ENCODE measurements at places on chromosomes 16 and 17.

DNA sequence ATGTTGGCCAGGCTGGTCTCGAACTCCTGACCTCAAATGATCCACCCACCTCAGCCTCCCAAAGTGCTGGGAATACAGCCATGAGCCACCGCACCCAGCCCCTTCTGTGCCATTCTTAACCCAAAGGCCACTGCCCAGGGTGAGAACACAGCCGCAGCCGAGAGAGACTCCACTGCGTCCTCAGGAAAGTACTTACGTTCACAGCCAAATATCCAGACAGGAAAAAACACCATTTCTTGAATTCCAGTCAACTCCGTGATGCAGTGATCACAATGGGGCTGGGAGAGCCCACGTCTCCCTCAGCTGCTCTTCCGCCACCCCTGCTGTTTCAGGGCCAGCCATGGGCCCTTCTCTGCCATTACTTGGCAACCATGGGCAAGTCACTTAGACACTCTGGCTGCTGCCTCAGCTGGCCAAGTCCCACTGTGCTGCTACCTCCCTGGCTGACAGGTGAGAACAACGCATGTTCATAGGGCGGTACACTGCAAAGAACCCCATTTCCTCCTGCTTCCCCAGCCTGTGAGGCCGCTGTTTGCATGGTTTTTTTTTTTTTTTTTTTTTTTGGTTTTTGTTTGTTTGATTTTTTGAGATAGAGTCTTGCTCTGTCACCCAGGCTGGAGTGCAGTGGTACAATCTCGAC, 4.3 kb downstream of the CDIP1 start:
- peak; percentile 25 for DNase-seq

- DNase-seq: no peak
Observed at GRCh38 chr17:67459985-67460384, 82.9 kb downstream of the PITPNC1 start.

DNA sequence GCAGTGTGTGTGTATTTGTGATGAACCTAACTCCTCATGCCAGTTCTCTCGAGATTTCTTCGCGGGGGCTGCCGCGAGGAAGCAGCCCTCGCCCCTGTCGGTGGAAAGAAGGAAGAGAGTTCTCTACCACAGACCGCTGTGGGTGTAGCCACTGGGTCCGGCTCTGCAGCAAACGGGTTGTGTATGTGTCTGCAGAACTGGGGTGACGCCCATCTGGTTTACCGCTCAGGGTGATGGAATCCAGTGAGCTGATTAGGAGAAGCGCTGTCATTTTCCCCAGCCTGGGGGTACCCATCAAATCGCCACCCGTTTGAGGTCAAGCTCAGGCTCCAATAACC, 7.7 kb downstream of the CORO6 start:
- peak; percentile 59 for DNase-seq

DNA sequence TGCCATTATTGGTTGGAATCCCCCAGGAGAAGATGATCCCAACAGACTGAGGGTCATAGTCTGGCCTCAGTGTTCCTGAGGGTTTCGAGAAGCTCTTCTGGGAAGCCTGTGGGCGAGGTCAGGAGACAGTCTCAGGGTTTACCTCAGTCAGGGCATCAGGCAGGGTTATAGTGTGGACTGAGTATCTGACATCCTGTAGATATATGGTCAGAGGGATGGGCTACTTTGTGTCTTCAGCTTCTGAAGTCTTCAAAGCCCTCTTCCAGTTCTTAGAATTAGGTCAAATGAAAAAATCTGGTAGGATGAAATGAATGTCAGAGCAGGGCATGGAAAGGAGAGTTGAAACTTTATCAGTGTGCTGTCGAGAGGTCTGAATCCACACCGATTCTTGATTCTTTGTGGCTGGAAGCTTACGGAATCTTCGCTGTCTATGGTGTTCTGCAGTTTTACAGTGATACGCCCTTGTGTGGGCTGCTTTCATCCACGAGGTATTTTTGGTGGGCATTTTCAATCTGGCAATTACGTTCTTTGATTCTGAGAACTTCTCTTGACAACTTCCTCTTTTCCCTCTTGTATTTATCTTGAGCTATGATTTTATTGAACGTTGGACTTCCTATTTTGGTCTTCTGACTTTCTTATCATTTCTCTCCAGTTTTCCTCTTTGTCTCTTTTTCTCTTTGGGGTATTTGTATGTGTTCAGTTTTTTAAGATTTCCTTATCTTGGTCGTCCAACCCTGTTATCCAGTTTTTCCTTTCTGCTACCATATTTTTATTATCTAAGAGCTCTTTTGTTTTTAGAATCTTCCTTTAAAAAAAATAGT, 30.4 kb downstream of the BPTF start:
- no peak for DNase-seq

DNA sequence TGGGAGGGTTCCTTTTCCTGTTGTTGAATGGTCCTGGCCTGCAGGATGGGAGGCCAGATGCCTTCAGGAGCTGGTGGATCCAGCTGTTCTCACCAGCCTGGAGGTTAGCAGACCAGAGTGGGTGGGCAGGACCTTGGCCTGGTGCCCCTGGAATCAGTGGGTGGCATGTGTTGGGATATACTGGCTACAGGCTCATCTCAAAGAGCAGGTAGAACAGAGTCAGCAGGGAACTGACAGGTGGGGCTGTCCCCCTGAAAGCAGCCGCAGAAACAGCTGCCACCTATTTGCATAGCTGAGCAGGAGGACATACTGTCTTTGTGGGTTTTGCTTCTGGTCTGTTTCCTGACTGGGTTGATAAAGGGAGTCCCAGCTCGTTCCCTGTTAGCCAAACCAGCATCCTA, 144.1 kb downstream of the RAB11FIP4 start:
- no peak for DNase-seq

GRCh38 chr16:56657555-56658326, at the start of gene MT1F:
Gene MT1F, plus strand, starts transcription at chr16:56657959. Its CDS starts 100 bp downstream, at chr16:56658059.
- peak; percentile 60 for DNase-seq

DNA sequence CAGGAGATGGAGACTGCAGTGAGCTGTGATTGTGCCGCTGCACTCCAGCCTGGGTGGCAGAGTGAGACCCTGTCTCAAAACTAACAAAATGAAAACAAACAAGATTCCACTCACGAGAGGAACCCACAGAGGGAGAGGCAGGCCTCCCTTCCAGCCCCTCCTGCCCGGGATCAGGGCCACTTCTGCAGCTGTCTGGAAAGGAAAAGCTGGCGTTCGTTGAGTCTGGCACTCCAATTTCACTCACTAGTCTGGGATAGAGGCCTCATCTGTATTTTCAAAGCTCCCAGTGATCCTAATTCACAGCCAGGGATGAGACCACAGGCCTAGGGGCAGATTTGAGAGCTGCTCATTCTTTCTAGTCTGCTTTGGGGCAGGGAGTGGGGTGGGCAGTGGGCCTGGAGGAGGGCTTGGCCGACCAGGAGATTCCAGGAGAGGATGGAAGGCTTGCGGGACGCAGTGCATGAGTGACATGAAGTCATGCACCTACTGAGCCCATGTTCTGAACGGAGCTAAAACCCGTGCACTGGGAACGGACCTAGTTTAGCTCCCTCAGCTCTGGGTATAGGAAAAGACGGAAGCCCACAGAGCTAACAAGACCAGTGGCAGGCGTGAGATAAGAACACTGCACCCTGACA, 54.0 kb downstream of the COTL1 start:
- DNase-seq: no peak

DNA sequence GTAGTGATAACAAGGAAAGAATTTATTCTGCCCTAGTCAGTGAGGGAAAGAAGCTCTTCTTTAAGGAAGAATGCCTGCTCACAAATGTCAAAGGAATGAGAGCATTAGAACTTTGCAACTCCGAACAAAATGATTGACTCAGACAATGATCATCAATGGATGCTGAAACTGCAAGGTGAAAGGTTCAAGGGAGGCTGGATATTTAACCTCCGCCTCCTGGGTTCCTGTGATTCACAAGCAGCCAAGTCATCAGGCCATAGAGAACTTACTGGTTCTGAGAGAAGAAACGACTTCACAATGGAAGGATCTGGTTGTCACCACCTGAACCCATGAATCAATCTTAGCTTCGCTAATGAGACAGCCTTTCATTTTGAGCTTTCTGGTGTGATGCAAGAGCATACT, 16.0 kb upstream of the SCNN1B start:
- no peak for DNase-seq

DNA sequence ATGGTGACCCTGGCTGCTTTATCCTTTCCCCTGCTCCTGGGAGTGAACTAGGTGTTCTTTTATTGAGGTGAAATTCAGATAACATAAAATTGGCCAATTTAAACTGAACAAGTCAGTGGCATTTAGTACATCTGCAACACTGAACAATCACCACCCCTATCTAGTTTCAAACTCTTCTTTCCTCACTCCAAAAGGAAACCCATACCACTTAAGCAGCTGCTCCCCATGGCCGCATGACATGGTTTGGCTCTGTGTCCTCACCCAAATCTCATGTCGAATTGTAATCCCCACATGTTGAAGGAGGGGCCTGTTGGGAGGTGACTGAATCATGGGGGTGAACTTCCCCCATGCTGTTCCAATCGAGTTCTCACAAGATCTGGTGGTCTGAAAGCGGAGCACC, 154.1 kb downstream of the STX8 start:
- DNase-seq: no peak

DNA sequence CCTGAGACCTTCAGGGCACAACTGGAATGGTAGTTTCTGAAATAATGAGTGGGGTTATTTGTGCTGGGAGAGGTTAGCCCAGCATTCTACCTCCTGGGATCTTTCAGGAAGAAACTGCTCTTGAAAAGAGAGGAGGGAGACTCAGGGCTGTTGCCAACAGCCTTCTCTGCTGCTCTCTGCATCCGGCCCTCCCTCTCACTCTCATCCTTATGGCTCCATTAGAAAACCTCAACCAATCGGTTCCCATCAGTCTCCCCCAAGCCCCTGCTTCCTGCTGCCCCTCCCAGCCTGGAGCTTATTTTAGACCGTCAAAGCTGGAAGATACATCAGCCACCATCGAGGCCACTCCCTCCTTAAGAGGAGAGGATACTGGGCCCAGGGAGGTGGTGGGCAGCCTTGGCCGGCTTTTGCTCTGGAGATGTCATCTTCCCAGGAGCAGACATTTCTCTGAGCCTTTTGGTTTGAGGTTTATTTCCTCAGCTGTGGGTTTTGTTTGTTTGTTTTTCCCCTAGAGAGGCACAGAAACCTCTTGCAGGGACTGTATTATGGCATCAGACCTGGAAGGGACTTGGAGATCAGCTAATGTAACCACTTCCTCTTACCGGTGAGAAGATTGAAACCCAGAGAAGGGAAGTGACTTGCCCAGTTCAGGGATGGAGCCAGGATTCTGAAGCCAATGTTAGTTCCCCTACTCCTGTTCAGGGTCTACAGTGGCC, 2.7 kb downstream of the MPRIP start:
- no peak for DNase-seq

DNA sequence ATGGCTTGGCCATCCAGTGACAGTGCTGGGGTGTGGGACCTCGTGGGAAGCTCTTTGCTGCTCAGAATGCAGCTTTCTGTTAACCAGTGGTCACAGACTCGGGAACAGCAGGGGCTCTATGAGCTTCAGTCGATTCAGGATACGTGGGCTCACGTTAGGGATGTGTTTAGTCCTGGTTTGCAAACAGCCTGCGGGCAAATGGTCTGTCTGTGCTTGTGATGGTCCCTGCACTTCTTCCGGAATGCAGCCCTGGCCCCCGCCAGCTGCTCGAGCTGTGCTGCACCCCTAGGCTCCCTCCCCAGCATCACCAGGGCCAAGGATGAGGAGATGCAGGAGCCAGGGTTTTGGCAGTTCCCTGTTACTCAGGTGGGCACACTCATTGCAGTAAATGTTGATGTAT, 172.8 kb upstream of the CHMP6 start:
- no peak for DNase-seq

GRCh38 chr16:12587646-12588277, 215.9 kb downstream of the CPPED1 start:
- no peak for DNase-seq

DNA sequence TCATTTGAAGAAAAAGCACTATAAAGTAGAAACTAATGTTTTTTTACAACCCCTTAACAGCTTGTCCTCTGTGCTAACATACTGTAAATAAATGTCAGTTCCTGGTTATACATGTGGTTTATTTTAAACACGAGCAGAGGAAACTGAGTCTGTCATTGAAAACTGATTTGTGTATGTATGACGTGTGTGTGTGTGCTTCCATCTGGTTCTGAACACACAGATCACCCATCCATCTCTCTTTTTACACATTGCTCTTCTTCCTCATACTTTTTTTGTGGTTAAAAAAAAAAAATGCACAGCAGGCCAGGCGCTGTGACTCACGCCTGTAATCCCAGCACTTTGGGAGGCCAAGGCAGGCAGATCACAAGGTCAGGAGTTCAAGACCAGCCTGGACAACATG, 49.5 kb downstream of the ZNF423 start:
- DNase-seq: no peak

DNA sequence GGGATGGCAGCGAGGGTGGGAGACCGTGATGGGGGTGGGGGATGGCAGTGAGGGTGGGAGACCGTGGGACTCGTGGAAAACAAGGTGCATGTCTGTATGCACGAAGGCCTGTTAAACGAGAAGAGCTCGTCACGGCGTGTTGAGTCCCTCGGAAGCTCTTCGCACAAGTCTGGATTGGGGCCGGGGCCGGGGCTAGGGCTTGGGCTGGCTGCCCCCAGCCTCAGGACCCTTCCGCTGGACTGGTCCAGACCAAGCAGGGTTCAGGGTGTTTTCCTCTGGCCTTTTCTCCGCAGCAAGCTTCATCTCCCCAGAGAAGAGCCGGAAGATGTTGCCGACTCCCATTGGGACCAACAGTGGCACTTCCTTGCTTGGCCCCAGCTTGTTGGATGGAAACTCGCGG, 7.7 kb upstream of the JPT2 start:
- no peak for DNase-seq

DNA sequence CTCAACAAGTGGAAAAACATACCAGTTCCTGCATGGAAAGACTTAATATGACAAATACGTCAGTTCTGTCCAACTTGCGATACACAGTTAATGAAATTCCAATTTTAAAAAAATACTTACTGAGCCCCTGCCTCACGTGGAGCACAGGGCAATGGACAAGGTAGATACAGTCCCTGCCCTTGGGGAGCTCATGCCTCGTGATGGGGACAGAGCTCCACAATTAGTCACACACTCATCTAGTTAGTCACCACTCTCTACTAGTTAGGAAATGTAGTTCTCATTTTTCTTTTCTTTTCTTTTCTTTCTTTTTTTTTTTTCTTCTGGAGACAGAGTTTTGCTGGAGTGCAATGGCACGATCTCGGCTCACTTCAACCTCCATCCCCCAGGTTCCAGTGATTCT, 74.7 kb upstream of the CDH5 start:
- DNase-seq: no peak

- DNase-seq: peak; percentile 68
Observed at GRCh38 chr17:28726226-28726626, at the start of gene TLCD1. Gene TLCD1, minus strand, starts transcription at chr17:28726233. Its CDS starts 136 bp downstream, at chr17:28726097.

DNA sequence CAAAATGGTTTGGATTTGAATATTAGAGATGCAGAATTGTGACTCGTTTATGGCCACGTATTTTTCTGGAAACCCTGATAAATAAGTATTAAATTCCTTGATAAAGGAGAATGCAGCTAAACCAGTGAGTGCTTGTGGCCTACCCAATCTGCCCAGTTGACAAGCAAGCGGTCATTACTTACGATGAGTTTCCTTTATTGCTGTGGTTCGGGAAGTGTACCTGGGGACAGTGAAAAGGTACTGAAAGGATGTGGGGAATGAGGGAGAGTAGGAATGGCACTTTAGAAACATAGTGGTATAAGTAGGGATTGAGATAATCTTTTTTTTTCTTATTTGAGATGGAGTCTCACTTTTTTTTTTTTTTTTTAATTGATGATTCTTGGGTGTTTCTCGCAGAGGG, 33.8 kb downstream of the RBBP6 start:
- no peak for DNase-seq

- DNase-seq: no peak
Observed at GRCh38 chr17:54220829-54221228, 398.1 kb downstream of the KIF2B start.
